ENCODE measurements at places on chromosomes 2 and 18. TPM values are rescaled to one million over a fixed set of nuclear protein-coding genes. Genes with fewer than 3 reads are reported as not detected.
A peak's percentile ranks its signal among the peaks of the same experiment; 100 is the strongest.

DNA sequence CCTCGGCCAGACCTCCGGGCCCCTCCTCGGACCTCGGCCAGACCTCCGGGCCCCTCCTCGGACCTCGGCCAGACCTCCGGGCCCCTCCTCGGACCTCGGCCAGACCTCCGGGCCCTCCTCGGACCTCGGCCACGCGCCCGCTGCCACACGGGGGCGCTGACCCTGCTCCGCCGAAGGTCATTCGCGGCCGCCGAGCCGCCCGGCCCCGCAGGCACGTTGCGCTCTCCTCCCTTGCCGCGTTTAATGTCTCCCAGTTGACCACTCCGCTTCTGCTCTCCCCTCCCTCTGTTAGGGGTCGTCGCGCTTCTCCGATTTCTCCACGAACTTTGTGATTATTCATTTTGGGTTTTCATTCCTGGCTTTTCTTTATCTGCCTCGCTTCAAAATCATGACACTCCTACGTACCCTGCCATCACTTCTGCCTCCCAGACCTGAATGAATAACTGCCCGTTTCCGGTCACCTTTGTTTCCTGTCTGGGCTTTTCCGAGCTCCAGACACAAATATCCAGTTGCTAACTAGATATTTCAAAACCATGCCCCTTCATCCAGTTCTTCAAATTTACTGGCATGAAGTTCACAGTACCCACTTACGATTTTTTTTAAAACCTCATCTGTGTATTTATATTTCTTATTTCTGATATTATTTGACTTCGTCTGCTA, 14.8 kb upstream of the COLEC12 start:
- no peak for DNase-seq

The RIT2 gene
- 29.3 TPM for total RNA-seq

- no peak for DNase-seq
Observed at GRCh38 chr2:134283661-134284060, 29.8 kb downstream of the MGAT5 start.

DNA sequence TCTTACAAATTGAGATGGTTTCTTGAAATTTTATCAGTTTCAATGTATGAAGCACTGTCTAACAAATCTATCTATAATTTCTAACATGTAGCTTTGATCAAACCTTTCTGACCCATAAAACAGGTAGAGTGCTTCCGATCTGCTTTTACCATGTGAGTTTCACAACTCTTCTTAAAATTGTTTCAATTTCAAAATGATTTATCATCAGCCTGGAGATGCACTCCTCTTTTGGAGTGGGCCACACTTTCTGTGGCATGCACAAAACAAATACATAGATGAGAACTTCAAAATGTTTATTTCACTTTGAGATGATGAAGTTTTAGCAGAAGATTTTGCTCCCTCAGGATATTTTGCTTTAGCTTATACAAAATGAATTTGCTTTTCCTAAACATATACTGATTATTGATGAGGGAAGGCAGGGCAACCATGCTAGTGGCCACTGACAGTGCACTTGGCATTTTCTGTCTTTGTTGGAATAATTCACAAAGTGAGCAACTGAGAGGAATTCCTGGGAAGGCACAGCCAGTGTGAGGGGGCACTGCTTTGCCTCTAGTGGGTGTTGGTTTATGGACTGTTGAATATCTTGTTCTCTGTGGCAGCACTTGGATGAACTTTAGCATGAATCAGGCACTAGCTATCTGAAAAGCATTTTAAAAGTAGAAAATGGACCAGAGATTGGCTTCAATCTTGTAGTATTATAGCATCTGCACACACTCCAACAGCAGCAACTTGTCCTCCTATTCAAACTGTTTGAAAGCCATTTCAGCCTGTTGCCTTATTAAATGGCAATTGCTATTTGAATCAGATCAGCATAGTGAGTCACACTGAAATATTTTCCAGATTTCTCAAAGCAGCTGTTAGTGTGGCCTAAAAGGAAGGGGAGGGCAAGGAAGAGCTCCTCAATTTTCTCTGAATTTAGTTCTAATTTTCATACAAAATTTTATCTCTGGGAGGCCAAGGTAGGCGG, 193.2 kb downstream of the CCDC85A start:
- no peak for DNase-seq

GRCh38 chr18:6370410-6370809, 44.3 kb downstream of the L3MBTL4 start:
- no peak for DNase-seq

The ANKRD62 gene
- not detected for total RNA-seq

DNA sequence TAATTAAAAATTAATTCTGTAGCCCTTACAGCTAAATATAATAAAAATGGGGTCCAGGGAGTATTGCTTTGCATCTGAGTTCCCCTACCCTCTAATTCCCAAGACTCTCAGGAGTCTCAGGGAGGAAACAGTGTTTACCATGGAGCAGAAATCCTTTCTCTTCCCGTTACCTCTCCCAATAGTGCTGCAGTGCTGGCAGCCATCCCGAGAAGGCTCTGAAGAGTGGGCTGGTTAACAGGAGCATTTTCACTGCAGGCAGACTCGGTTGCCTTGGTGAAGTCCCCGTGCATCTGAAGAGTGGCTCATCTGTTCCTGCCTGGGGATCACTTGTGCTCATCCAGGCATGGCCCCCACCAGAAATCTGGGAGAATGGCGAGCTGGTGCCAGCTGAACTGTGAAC, 41.8 kb upstream of the TMEM178A start:
- DNase-seq, result no peak

- no peak for DNase-seq
Observed at GRCh38 chr2:54750040-54750439, 26.6 kb downstream of the EML6 start.

DNA sequence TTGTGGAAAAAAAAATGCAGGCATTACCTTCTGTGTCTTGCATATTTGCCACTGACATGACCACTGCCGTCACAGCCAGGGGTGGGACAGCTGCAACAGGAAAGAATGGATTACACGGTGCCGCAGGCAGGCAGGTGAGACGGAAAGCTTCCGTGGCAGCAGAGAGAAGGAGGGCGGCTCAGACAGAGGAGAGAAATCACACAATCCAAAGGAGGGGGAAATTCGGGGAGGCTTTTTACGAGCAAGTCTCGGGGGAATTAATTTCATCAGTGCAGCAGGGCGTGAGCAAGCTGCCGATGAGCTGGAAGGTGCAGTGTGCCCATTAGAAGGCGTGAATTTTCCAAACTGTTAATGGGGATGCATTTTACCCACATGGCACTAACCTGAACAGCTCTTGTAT, 234.8 kb upstream of the PXDN start:
- DNase-seq, result no peak

The CXCR2 gene
- total RNA-seq, result under 0.01 TPM

DNA sequence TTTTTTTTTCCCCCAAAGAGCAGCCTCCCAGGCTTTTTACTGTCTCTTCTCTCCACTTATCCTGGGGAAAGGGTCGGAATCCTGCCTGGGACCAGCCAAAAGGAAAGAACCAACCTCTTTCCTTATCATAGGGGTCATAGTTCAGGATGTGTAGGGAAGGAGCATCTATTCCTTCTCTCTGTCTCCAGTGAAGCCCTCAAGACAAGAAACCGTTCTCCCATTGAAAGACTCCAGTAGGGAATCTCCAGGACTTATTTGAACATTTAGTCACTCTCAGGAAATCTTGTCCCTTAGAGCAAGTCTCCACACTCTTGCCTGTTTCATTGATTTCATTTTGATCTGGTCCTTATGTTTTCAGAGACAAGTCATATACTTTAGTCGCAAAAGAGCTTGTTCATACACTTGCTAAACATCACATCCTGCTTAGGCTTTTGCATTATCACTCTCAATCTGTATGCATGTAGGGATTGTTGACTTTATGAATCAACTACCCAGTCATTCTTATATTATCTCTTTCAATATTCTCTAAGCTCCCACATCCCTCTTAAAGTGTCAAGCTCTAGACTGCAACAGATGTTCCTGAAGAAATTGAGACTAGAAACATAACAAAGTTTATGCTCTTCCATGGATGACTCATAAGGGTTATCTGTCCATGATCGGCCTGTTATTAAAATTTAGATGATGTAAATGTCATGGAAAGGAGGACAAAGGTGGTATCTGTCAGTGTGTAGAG, 116.2 kb upstream of the ST6GAL2 start:
- DNase-seq, result no peak

- DNase-seq, result no peak
Observed at GRCh38 chr2:15973481-15974401, 33.4 kb downstream of the MYCN start.

- peak; percentile 49 for DNase-seq
Observed at GRCh38 chr18:11154368-11154989, 5.1 kb upstream of the PIEZO2 start.

The DPY30 gene
- total RNA-seq, result 69.3 TPM

DNA sequence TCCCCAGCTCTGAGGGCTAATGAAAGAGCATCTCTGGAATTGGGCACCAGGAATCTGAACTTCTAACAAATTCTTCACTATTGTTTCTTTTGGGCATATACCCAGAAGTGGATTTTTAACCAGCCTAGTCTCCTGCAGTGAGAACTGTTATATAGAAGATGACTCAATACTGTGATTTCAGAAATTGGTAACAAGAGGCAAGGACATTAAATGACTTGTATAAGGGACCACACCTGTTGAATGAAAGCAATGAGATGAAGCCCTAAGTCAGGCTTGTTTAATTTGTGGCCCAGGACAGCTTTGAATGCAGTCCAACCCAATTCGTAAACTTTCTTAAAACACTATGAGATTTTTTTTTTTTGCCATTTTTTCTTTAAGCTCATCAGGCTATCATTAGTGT, 57.9 kb downstream of the EPC2 start:
- DNase-seq, result no peak

DNA sequence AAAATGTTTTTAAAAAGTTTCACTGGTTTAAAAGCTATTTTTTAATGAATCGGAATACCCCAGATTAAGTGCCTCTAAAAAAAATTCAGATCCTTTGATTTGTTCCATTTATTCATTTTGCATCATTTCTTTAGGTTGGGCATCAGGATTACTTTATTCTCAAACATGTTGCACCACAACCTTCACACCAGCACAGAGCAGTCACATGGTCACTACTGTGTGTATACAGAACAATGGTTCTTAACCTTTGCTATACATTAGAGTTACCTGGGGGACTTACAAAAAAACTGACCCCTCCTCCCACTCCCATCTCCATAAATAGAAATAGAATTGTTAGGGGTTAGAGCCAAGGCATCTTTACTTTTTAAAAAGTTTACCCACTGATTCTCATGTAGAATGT, 218.2 kb downstream of the AGPS start:
- DNase-seq, result no peak

The SH3RF3 gene
- 9.0 TPM for total RNA-seq

The PLEK gene
- total RNA-seq, result 1.6 TPM

- no peak for DNase-seq
Observed at GRCh38 chr2:41597680-41598079, 450.1 kb upstream of the PKDCC start.

GRCh38 chr2:60633615-60634014, 80.2 kb upstream of the BCL11A start:
- no peak for DNase-seq

DNA sequence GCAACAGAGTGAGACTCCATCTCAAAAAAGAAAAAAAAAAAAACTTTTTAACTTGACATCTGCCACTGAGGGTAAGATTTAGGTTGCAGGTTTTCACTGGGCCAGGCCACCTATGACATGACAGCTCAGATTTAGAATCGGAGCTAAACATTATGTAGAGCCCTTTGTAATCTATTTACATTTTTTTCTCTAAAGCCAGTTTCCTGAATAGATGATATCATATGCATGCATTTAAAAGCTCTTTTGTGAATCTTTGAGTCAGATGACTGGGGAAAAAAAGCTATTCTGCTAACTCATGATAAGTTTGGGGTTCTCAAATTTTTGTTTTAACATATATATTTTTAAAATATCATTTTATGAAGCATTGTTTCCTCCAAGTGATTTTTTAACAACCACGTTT, 21.3 kb downstream of the PRKAG3 start:
- DNase-seq, result no peak

- DNase-seq, result no peak
Observed at GRCh38 chr2:208570851-208571763, 164.5 kb downstream of the PTH2R start.

DNA sequence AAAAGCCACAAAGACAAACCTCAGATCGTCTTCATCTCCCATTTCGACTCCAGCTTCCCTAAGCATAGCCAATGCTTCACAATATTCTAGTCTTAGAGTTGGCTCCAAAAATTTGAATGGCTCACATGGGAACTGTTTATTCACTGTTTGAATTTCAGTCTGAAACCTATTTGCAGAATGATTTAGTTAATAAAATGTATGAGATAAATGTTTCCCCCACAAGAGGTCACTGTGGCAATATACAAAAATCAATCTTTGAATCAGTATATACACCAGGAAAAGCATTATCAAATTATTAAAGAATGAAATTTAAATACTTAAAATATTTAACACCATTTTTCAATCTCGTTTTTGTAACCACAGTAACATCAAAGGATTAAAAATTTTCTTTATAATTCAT, 40.0 kb upstream of the MCM6 start:
- no peak for DNase-seq

GRCh38 chr2:54347622-54348021, 91.6 kb upstream of the TSPYL6 start:
- DNase-seq, result no peak

- no peak for DNase-seq
Observed at GRCh38 chr2:109000738-109001137, 11.7 kb upstream of the EDAR start.

- DNase-seq, result no peak
Observed at GRCh38 chr2:217409949-217410680, 550.3 kb upstream of the TNP1 start.

GRCh38 chr2:214376618-214377285, 34.1 kb upstream of the VWC2L start:
- no peak for DNase-seq

DNA sequence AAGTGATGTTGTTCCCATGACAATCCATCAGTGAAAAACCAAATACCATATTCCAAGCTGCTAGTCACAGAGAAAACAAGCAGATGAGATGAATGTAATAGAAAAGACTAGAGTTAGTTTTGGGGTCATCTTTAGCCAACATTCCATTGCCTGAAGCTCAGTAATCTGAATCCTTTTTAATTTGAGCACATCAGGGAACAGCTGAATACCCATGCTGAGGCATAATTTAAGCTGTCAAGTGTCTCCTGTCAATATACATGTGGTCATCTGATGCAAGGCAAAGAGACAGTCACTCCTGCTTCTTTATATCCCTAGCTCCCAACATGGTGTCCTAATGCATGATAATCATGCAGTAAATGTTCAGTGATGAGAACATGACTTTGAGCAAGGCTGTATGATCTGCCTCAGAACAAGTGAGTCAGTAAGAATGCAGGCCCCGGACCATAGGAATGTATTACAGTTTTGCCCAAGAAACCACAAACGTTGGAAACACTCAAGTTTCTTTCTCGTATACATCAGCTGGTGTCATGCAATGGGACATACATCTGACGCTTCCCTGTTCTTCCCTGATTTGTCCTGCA, 48.0 kb downstream of the CDK15 start:
- DNase-seq, result no peak

Data from frontal cortex (tissue), 4 donors.